Colonic mucosa (tissue), 4 donors: ENCODE measurements at places on chromosomes 5 and 9.
A peak's percentile ranks its signal among the peaks of the same experiment; 100 is the strongest.

GRCh38 chr9:96874947-96875460 is 20.7 kb upstream of the ZNF782 start:
- peak; percentile 67 for DNase-seq

GRCh38 chr9:15306757-15307522 is at the start of gene TTC39B:
Gene TTC39B, minus strand, starts transcription at chr9:15307216. Its CDS starts 91 bp downstream, at chr9:15307125.
- peak; percentile 97 for DNase-seq

GRCh38 chr5:129377504-129377903 is 82.6 kb upstream of the ADAMTS19 start:
- peak; percentile 76 for DNase-seq

DNA sequence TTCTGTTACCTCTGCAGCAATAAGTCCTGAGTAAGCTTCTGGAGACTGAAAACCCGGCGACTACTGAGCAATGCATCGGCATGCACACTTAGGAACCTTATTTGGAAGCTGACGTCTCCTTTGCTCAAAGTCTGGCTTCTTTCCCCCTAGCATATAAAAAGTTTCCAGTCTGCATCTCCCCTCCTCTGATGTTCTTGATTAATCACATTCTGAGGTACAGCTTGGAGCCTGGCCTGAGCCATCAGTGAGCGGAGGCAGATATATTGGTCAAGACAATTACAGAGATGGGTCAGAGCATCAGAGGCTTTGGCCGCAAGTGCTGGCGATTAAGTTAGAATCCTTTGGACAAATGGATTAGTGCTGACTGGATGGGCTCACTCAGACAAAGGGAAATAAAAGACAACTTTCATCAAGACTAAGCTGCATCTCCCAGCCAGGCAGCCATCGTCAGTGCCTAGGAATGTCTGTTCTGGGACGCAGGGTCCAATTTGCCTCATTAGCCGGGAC is 140.7 kb downstream of the MTX3 start:
- DNase-seq = no peak

DNA sequence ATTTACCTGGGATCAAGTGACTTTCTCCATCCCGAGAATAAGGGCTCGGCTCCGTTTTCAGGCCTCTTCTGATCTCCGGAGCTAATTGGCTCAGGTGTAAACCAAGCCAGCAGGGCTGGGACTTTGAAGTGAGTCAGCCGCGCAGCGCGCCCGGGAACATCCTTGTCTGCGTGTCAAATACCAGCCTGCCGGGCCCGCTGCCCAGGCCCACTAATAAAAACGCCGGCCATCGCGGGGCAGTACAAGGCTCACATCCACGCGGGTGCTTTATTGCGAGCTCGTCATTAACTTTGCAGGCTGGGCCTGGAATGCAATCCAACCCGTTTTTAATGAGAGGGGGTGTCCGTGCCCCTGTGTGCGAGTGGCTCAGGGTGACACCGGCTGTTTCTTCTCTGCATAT is 416.8 kb downstream of the IRX2 start:
- DNase-seq = no peak

GRCh38 chr5:143085319-143085917 is 315.2 kb downstream of the ARHGAP26 start:
- peak; percentile 38 for DNase-seq

DNA sequence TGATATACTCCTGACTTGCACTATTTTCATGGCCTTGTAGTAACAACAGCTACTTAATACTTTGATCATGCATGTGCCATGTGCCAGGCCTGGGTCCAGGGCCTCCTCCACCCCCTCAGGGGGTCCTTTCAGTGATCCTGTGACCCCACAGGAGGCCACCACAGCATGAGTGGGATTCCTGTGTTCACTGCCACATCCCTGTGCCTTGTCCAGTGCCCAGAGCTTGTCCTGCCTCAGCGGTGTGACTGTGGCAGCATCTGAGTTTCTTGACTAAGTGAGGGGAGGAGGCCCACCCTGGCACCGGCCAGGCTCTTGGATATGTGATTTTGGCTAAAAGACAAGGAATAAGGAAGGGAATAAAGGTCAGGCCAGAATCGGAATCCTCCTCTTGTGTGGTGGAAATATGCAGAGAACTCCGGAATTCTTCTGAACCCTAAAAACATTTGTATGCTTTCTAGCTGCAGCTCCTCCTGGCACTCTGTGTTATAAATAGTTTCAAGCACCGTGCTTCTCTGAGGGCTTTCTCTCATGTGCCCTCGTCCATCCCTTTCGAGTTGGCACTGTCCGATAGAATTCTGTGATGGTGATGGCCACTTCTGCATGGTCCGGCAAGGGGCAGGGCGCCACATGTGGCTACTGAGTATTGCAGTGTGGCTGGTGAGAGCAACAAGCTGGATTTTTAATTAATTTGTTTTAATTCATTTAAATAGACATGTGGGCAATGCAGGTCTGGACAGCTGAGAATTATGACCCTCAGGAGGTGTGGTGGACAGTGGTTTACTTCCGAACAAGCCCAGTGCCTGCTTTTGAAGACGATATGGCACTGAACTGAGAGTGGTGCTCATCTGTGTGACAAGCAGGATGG is 31.8 kb downstream of the TENT4A start:
- DNase-seq = no peak

DNA sequence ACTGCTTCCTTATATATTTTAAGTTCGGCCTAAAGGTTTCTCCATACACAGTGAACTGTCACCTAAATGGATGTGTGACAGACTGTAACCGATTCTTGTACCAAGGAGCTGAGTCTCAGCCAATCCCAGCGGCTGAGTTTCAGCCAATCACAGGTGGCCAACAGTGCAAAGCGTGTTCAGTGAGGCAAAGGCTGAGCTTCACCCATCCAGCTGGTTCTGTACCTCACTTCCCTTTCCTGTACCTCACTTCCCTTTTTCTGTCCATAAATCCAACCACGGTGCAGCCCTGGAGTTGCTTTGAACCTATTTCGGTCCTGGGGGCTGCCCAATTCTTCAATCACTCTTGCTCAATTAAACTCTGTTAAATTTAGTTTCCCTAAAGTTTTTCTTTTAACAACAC is 15.7 kb upstream of the TBC1D9B start:
- no peak for DNase-seq

DNA sequence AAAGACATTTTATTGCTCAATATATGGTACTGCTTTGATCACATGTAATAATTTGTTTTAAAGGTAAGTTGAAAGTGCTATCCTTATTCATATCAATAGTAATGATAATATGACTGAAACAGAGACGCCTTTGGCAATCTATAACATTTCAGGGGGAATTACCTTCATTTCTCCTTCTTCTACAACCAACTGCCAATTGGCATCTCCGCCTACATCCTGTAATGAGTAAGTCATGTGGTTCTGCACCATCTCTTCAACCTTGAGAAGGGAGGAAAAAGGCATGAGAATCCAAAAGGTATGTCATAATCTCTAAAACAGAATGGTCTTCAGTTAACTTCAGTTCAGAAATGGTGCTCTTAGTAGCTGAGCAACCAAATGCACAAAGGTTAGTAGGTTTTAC is 52.4 kb downstream of the HMGCR start:
- no peak for DNase-seq

DNA sequence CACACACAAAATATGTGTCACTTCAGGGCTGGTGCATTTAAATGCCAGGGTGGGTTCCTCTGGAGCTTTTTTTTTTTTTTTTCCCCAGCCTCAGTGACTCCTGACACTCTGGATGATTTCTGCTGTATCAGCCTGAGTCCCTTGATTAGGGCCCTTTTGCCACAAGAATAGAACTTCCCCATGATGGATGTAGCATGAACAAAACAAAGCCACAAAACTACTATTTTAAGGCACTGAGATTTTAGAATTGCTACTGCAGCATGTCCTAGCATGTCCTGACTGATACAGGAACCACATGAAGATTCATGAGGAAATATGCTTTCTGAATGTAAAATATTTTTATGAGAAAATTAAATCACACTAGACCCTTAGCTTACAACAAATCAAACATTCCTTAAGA is 13.9 kb upstream of the ADGRD2 start:
- DNase-seq = no peak

DNA sequence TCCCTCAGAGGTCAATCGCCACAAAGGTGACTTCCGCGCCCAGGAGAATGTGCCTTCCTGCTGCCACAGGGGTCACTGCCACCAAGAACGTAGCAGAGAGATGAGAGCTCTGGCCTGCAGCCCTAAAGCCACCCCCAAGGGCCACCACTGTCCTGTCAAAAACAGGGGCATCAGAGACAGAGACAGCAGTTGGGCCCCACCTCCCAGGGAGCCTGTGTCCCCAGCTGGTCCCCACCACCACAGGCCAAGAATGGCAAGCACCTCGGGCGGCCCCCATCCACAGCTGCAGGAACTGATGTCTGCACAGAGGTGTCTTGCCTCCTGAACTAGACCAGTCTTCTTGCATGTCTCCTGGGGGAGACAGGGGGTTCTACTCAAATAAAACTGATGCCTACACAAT is 5.8 kb downstream of the SPATA31E1 start:
- no peak for DNase-seq

GRCh38 chr5:149481485-149481884 is 69.8 kb downstream of the CSNK1A1 start:
- DNase-seq = no peak

GRCh38 chr5:117652036-117652957 is 1077.7 kb upstream of the SEMA6A start:
- DNase-seq = no peak

GRCh38 chr5:50441493-50441955 is 436 bp upstream of the EMB start:
- no peak for DNase-seq

DNA sequence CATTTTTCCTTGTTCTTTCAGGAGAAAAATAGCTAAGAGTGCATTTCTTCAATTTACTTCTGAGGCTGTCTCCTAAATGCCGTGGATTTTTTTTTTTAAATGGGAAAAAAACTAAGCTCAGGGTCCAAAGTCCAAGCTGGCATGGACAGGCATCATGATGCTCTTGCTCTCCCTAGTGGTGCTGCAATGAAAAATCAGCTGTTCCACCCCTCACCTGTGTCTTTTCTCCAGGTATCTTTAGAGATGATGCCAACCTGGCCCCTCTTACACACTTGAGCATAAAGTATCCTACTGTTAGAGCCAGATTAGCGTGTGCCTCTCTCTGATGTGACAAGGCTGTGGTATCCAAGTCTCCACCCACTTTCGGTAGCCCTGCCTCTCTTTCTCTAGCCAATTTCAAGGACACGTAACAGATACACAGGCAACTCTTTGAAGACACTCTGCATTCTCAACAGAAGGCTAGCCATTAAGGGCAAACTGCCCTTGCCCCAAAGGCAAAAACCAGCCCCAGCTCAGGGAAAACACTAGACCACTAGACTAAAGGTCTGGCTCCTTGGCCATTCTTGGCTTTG is 208.8 kb downstream of the SAXO1 start:
- peak; percentile 41 for DNase-seq

- DNase-seq = no peak
Measured at GRCh38 chr9:95077766-95078370, 239.6 kb downstream of the FANCC start.

DNA sequence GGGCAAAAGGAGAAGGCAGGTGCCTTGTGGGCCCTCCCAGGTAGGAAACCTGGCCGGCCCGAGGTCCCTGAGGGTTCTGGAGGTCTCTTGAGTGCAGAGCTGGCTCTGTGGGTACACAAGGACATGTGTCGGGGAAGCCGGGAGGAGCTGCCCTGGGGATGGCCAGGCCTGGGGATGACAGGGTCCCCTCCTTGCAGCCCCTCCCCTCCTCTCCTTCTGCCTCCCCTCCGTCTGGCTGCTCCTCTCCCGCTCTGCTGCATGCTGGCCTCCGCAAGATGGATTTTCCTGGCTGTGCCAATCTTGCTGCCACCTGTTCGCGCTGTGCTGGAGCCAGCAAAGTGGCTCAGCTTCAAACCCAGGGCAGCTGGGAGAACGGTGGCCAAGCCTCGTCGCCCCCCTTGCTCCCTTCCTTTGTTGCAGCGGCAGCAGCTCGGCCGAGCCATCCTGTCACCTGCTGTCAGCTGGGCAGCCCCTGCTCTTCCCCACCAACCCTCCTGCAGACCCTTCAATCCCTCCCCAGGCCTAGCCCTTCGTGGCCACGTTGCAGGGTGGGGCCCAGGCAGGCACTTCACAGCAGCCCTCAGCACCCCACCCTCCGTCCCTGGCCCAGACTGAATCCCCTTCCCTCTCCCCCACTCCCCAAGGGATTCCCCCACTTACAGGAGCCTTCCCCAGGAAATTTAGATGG is 17.6 kb upstream of the UNC5A start:
- no peak for DNase-seq

DNA sequence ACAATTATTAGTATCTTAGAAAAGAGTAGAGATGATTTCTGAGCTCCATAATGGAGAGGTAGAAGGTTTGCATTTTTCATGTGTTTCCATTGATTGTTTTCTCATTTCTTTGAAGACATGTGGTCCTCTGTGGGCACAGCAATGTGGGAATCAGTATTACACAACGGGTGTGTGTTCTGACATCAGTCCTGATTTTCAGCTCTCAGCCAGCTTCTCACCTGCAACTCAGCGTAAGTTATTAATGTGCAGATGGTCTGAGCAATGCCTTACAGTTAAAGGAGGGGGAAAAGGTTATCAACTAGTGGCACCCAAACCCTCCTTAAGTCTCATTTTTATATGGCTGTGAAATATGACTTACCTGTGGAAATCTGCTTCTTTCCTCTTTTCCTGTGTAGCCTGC is 59.1 kb downstream of the ITGA2 start:
- DNase-seq = no peak

DNA sequence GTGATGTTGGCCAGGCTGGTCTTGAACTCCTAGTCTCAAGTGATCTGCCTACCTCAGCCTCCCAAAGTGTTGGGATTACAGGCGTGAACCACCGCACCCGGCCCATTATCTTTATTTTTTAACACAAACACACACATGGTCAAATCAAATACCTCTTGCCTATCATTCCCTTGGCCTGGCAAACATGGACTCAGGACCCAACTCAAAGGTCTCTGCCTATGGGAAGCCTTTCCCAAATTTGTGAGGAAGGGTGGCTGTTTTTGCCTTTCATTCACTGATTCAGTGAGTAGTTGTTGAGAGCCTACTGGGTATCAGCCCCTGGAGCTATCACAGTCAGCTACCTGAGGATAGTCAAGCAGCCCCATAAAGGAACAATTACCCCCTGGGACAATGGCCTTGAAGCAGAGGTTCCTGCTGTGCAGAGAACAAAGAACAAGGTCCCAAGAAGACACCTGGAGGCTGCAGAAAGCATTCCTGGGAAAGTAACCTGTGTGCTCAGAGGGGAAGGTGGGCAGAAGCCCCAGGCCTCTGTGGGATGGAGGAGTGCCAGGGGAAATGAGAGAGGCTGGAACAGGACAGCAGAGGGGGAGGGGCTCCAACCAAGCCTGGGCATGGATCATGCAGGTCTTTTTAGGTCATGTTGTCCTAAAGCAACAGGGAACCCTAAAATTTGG is 126.4 kb downstream of the CRB2 start:
- DNase-seq = peak; percentile 47

DNA sequence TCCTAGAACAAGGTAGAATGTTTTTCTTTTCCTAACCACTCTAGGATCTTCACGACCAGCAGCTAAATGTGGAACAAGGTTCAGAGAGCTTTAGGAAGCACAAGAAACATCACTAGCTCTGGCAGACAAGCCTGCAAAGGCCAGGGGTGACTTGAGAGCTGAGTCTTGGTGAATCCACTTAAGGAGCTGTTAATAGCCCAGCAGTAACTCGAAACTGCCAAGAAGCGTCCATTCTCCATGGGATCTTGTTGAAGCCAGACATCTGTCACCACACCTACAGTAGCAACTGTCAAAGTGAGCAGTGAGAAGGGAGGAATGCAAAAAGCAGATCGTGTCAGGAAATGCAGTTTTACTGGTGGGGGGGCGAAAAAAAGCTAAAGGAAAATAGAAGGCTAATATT is 87.2 kb downstream of the ATPSCKMT start:
- no peak for DNase-seq

GRCh38 chr5:32043105-32043504 is 131.0 kb downstream of the GOLPH3 start:
- DNase-seq = no peak
